ENCODE measurements at places on chromosomes 2 and 18.

- DNase-seq = peak; percentile 75
Observed at GRCh38 chr2:201126308-201127151, 10.6 kb downstream of the CFLAR start.

- DNase-seq = no peak
Observed at GRCh38 chr2:56630286-56630685, 446.5 kb downstream of the CCDC85A start.

DNA sequence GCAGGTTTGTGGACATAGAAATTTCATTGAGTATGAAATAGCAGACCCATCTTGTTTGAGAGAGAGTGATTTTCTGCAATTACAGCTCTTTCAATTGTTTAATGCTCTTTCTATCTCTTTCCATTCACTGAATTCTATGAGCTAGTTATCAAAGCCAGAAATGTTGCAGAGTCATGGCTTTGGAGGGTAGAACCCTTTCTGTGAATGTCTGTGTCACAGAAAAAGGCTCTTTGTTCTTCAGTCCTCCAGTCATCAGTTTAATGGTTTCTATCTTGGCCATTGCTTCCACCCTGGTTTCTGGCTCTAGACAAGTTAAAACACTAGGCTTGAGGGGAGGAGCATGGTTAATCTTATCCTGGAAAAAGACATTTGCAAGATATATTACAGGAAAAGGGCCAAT is 655.0 kb downstream of the STK39 start:
- DNase-seq = no peak

DNA sequence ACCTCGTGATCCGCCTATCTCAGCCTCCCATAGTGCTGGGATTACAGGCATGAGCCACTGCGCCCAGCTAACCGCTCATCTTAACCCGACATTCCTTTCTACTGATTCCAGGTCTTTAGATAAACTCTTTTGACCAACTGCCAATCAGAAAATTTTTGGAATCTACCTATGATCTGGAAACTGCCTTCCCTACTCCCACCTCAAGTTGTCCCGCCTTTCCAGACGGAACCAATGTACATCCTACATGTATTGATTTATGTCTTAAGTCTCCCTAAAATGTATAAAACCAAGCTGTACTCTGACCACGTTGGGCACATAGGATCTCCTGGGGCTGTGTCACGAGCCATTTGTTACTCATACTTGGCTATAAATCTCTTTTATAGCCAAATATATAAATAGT is 3.2 kb upstream of the NEU2 start:
- DNase-seq = no peak

- DNase-seq = no peak
Observed at GRCh38 chr18:24894880-24895279, 434.4 kb downstream of the HRH4 start.

- DNase-seq = no peak
Observed at GRCh38 chr2:230583581-230583980, 129.1 kb upstream of the CAB39 start.

DNA sequence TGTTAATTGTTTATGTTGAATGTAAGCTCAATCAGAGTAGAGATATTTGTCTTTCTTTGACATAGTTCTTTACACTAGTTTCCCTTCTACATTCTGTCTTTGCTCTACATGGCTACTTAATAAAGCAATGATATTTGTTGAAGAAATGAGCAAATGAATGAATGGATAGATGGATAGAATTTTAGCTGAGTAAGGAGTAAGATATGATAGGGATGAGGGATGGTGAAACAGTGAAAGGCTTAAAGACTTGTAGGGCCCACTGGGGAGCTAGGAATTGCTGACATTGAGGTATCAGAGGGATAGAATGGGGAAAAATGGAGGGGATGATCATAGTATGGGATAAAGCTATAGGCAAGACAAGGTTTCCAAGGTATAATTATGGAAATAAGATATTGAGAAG is 361.6 kb upstream of the SPHKAP start:
- DNase-seq = no peak

- no peak for DNase-seq
Observed at GRCh38 chr2:1731447-1731962, 12.8 kb downstream of the PXDN start.

DNA sequence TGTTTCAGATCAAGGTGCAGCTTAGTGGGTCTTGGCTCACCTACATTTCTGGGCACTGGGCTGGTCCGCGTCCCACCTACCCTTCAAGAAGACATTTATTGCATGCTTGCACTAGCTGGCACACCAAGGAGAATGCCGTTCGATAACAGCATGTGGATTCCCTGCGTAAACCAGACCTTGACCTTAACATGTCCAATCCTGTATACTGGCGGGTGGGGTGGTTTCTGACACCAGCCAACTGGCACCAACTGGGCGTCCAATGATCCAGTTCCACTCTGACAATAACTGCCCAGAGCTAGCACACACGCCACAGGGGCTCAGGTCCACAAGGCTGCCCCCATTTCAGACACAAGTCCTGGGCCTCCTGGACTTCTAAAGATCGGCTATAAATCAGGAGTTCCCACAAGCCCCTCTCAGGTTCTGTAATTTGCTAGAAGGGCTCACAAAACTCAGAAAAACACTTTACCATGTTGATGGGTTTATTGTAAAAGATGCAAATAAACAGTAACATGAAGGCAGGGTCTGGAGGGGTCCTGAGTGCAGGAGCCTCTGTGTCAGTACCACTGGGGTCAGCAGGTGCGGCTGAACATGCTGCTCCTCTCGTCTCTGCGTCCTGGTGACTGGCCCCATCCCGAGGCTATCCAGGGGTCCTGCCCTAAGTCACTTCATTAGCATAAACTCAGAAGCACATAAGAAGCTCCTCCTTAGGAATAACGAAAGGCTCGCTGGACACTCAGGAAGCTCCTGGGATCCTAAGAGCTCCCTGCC is 161.8 kb downstream of the HDAC4 start:
- no peak for DNase-seq

- DNase-seq = no peak
Observed at GRCh38 chr2:105741174-105741573, 3.5 kb upstream of the NCK2 start.

DNA sequence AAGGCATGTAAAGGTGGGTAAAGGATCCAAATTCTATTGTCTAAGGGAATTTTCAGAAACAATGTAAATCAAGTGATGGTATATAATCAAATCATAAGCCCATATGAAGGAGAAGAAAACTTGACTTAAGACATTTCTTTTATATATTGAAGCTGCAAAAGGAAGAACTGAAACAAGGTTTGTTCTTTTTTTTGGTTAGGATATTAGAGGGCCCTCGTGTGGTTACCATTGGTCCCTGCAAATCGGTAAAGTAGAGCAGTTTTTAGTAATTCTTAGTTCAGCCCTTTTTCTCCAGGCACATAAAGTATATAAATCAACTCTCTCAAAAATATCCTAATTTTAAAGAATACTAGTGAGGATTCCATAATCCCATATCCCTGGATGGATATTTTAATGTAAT is 105.6 kb upstream of the STK17B start:
- DNase-seq = peak; percentile 50

DNA sequence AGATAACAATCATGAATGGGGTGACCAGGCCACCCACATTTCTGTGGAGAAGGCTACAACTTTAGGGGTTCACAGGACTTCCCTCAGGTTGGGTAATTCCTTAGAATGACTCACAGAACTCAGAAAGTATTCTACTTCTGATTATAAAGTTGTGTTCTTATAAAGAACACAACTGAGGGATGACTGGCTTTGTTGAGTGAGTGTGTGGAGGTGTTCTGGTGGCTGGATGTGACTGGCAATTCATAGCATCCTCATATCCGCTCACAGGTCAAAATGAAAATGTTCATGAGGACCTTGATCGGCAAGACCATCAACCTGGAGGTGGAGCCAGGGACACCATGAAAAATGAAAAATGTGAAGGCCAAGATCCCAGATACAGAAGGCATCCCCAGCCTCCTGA is 143.3 kb upstream of the CAB39 start:
- DNase-seq = no peak

DNA sequence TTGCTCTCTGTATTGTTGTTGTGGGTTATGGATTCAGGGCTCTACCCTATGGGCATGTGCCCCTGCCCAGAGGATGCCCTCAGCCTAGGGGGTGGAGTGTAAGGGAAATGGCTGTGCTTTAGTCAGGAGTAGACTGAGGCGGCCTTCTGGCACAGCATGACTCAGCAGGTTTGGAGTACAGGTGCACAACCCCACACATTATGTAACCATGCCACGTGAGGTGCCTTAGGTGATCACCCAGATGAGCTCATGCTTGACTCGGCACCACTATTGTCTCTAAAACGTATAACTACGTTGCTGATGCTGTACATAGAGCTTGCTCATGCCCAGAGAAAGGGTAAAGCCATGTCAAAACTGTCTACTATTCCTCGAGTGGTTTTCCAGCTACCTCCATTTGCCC is 48.3 kb upstream of the ZC3H15 start:
- DNase-seq = no peak

DNA sequence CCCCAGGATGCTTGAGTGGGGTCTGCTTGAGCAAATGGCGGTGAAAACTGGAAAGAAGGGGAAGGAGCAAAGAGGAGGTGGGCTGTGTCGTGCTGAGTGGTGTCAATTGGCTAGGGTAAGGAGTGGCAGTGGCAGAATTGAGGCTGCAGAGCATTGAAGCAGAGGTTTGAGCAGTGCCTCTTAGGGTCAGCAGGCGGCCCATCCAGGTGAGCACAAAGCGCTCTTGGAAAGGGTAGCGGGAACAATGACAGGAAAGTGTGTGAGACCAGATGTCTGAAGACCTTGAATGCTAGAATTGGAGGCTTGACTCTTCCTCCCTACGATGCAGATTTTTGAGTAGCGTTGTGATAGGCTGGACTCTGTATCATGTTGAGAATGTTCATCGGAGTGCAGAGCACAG is 39.3 kb upstream of the IL1R1 start:
- DNase-seq = no peak

- DNase-seq = no peak
Observed at GRCh38 chr2:44005846-44006245, 10.1 kb upstream of the LRPPRC start.

- DNase-seq = no peak
Observed at GRCh38 chr18:44039216-44039615, 641.5 kb upstream of the SETBP1 start.

DNA sequence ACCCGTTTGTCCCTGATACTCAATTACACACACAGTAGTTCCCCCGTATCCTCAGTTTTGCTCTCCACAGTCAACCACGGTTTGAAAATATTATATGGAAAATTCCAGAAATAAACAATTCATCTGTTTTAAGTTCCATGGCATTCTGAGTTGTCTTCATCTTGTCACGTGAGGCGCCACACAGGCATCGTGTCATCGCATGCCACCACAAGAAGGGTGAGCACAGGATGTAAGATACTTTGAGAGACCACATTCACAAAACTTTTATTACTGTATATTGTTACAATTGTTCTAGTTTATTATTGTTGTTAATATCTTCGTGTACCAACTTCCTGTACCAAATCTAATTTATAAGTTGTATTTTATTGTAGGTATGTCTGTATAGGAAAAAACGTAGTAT is 17.7 kb downstream of the ADNP2 start:
- DNase-seq = no peak

DNA sequence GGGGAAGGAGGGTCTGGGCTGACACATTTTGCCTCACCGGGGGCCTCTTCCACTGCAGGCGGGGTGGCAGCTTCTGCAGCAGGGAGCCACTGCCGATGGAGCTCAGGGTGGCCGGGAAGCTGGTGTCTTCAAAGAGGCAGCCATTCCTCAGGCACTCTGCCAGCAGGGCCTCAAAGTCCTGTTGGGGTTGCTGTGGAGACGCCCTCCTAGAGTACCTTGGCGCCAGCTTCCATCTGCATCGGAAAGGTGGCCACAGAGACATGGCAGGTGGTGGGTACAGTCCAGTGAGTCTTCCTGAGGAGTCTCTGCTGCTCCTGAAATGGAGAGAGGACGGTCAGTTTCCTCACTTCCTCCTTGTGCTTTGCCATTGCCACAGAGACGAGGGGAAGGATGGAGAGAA is 12.1 kb downstream of the CAPN14 start:
- DNase-seq = no peak

DNA sequence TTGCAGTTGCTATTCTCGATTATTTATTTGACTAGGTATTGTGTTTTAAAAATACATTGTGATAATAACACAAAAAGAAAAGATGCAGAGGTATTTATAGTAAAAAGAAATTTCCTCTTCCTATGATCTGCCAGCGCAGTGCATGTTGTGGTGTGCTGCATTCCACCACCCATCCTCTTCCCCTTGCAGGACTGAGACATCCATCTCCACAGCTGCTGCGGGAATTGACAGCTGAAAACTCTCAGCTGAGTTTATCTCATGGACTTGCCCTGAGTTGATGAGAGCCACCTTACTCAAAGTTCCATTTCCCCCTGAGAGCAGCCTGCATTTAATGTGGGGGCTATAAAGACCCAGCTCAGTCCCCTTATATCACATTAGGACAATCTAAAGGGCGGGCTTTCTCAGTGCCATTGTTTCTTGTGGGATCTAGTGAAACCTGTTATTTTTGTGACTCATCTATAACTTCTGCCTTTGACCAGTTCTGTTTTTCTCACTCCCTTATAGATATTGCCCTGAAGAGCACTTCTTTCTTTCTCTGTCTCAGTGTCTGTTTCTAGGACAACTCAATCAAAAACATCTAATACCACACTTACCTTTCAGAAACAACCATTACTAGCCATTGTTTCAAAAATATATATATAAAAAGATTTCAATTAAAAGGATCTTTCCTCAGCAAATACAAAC is 698.5 kb downstream of the NR4A2 start:
- DNase-seq = no peak

GRCh38 chr2:146295080-146295670 is 1549.7 kb upstream of the ACVR2A start:
- peak; percentile 29 for DNase-seq

- DNase-seq = no peak
Observed at GRCh38 chr2:149258531-149258930, 71.9 kb upstream of the LYPD6 start.

DNA sequence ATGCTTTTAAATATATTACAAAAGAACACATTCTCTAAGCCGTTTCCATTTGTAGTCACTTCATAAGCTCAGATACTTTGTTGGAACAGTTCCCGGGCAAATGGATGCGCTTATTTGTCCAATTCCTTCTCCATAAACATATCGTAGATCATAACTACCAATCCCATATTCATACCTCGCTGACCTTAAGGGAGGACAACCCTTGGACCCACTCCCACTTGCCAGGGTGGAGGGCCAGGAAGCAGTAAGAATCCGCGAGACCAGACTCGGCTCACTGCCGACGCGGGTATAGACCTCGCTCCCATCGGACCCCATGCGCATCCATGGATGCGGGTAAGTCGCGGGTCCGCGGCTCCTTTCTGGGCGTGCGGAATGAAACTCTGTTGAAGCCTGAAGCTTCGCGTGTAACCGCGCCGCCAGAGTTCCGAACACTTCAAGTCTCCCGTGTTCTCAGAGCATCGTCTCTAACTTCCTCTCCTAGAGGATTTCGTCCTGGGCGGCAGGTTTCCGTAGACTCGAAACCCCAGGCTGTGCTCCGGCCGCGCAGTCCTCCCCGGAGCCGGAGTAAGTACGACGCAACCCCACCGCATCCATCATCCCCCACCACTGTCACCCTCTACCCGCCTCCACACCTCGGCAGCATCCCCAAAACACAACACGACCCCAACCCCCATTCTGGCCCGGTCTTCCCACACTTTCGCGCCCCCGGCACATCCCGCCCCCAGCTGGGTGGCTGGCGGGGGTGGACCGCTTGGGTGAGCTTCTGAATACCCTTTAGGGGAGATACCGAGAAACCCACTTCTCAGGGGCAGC is 1.1 kb downstream of the DSC3 start:
- DNase-seq = no peak

Measured in fibroblast of skin of back (primary cell).